Stimulated activated CD4-positive, alpha-beta T cell treated with anti-CD3 and anti-CD28 coated beads, Interleukin-15, amount 100 ng/mL, for 1 hour (primary cell): ENCODE measurements at places on chromosomes 1 and 21.

DNA sequence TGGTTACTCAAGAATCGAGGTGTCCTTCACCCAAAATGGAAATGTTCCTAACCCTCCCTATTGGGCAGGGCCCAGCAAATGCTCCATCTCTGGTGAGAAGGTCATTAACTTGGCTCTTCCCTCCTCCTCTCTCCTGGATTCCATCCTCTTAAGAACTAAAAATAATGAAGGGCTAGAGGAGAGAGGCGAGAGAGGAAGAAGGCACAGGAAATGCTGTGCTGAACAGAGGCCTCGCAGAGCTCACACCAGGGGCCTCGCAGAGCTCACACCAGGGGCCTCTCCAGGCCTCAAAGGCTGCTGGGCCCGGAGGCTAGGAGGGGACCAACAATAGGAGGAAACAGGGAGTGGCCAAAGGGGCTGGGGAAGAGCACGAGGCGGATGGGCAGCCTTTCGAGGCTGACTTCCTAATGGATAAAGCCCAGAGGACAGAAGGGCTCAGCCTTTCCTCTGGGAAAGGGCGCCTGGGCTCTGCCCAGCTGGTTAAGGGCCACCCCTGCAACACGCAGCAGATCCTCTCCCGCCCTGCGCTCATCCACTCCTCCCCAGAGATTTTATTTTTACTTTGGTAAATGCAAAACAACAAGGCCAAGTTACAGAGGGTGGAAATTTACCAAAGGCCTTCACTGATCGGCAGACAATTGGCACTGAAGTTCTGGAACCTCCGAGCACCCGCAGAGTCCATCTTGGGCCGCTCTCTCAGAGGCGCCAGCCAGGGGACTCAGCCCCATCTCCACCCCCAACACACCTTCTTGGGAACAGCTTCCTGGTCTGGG, 78.5 kb downstream of the ITPKB start:
- DNase-seq, result no peak

DNA sequence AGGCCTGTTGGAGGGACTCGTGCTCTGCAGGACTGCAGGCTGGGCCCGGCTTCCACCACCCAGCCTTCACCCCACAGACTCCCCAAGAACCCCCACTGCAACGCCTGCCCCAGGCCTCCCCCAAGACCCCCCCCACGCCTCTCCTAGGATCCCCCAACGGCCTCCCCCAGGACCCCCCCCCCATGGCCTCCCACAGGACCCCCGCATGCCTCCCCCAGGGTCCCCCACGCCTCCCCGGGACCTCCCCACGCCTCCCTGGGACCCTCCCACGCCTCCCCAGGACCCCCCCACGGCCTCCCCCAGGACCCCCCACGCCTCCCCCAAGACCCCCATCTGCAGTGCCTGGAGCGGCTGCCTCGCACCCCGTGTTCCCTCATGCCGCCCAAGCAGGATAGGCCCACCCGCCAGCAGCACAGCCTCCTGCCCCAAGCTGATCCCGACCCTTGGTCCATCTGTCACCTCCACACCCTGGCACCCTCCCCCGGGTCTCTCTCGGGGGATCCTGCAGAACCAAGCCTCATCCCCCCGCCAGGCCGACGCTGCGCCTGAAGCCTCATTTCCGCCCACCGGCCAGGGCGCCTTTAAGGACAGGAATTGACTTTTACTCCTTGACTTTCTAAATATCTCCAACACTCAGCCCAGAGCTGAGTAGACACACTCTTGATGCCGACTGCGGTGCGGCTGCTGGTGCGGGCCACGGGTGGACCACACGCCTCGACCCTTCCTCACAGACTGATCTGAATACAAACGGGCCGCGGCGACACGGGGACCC, 14.1 kb upstream of the RNF223 start:
- DNase-seq, result no peak

DNA sequence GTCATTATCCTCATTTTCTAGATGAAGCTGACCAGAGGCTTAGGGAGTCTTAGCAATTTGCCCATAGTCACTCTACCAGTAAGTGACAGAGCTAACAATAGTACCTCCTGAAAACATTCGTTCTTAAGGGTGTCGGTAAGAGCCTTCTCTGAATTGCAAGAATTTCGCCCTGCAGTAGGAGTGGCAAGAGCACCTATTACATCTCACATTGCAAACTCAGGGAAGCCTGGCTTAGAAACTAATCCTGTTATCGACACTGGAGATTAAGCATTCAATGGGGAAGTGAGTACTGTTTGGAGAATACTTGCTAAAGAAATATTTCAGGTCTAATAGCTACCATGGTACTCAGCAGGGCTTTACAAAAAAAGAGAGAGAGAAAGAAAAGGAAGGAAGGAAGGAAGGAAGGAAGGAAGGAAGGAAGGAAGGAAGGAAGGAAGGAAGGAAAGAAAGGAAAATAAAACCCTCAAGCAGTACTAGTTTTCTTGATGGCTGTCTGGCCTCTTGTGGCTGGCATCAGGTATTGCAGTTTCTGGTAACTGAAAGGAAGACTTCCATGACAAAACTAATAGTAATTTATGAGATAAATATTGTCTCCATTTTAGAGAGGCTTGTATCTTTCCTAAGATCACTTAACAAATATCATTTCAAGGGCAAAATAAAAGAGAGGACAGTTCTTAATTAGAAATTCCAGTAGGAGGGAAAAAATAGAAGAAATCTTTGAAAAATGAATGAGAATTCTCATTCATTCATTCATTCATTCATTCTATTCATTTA, 10.4 kb downstream of the C1orf226 start:
- DNase-seq, result no peak

- no peak for DNase-seq
These were observed 14.7 kb downstream of the SZT2 start for GRCh38 chr1:43404353-43404752.

DNA sequence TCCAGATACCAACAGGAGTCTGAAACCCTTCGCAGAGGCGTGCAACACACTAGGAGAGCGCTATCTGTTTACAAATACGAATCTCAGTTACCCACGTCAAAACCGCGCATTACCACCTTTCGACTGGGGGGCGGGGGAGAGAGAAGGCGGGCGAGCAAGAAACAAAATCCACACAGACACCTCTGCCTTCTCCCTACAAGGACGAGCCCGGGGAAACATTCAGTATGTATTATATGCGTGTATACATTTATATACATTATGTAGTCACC, 722 bp downstream of the TUT4 start:
- DNase-seq, result peak; percentile 24
